ENCODE measurements at places on chromosomes 12 and 14.
A peak's percentile ranks its signal among the peaks of the same experiment; 100 is the strongest.

DNA sequence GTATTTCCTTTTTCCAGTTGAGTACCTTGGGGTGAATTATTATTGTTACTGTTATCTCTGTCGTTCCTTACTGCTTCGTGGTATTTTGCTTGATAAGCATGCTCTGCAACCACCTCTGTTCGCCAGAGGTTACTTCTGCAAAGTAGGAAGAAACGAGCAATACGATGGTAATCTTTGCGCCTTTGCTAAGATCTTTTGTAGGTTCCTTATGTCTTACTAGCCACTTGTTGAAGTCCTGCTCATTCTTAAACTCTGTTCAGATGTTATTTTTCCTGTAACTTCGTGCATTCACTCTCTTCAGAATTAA is 729 bp upstream of the M6PR start:
- no peak for DNase-seq

- no peak for DNase-seq
These were observed 2.7 kb upstream of the RABGGTA start for GRCh38 chr14:24274101-24274543.

DNA sequence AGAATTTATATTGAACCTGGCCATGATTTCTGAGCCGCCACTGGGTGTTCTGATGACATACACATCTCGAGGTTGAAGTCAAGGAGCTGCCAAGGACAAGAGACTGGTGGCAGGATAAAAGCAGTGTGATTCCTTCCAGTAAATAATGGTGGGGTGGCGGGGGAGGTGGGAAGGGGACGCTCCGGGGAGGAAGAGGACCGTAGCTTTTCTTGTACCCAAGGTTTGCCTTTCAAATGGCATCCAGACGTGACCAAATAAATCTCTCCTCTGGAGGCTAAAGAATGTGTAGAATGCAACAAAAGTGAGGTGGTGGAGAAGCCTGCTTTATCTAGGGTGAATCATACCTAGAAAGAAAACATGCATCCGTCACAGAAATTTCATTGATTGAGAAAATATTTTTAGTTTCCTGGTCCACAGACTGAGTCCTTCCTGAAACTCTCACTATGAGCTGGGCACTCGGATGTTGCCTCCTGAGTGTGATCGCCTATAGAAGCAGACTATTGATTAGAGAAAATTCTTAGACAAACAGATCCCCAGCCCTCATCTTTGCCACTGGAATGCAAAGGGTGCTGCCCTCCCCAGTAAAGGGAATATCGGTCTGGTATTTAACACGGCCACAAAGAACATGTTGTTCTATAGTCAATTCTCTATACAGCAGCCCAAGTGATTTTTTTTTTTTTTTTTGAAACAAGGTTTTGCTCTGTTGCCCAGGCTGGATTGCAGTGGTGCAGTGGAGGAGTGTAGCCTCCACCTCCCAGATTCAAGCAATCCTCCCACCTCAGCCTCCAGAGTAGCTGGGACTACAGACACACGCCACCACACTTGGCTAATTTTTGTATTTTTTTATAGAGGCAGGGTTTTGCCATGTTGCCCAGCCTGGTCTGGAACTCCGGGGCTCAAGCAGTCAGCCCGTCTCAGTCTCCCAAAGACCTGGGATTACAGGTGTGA is 112.1 kb downstream of the DPF3 start:
- DNase-seq, result no peak

GRCh38 chr12:59763835-59764234 is 168.0 kb downstream of the SLC16A7 start:
- DNase-seq, result no peak

GRCh38 chr12:132453361-132454192 is 36.4 kb upstream of the FBRSL1 start:
- no peak for DNase-seq

DNA sequence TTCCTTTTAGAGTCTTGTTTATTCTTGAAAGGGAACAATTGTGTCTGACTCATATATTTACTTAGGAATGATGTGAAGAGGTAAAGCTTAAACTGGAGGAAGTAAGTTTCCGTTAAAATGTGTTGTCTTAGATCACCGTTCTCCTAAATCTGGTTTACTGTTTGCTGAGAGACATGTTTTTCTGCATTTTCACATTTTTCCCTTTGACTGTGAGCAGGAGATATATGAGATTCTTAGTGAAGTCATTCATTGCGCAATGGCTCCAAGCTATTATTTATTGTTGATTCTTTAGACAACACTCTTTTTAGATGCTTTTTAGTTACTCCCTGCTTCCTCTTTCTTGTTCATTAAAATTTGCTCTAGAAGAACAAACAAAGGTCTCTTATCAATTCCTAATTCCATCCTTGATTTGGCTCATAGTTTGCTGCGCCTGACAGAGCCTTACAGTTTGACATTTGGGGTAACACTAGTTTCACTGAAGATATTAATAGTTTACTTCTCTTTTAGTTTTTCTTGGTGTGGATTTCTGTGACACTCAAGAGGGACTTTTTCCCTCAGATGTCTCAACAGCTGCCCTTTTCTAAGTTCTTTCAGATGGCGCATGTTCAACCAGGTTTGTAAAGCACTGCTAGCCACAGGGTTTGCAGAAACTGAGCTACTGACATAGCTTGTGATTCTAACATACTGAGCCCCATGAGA is 11.4 kb downstream of the CLECL1 start:
- peak; percentile 20 for DNase-seq
